ENCODE measurements at places on chromosomes 2 and 18.
A peak's percentile ranks its signal among the peaks of the same experiment; 100 is the strongest.

GRCh38 chr2:233822101-233822771 lies 32.1 kb downstream of the HJURP start:
- no peak for DNase-seq

DNA sequence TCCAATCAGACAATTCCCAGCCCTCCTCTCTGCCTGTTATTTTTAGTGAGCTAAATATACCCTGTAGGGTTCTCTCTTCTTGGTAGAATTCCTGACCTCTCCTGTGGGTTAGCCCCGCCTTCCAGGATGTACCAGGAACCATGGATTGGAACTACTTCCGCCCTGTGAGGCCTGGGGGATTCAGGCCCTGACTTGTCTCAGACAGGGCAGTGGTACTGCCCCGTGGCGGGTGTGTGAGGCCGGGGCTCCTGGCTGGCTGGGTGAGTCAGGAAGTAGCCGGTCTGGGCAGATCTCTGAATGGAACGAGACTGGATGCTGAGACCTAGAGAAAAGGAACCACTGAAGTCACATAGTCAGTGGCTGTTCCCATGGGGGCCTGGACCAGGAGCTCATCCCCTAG lies 50.5 kb downstream of the DYSF start:
- no peak for DNase-seq

- peak; percentile 18 for DNase-seq
Measured at GRCh38 chr2:148926291-148926961, 51.4 kb downstream of the KIF5C start.

DNA sequence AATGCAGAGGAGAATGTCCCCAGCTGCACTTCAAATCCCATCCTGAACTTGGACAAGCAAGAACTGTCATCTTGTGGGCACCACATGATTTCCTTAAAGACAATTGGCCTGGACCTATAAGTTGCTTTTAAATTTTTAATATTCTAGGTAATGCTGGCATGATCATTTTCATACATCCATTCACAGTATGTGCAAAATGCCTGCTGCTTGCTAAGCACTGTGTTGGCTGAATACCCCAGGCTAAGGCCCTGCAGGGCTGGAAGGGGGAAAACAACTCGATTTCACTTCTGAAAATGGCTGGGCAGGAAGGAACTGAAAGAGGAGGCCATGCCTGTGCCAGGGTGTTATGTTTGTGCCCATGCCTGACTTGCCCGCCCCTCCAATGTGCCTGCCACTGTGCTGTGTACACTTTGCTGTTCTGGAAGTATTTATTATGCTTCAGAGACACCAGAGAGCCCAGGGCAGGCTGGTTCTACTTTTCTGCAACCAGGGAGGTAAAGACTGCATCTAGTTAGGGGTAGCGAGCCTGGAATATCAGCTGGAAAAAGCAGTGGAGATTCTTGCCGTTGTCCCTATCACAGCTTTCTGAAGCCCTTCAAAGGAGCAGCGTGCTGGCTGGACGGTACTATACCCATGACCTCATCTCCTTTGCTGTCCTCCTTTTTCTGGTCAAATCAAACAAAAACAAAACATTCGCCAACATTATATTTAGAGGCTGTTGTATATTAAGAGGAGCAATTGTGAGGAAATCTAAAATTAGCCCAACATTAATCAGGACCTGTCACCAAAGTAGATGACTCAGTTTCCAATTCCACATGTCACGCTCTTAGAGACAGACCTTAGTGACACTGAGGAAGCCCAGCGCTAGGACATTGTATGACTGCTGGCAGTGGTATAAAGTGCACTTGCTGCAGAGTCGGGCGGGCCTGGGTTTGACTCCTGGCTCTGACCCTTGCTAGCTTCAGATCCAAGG lies 158.1 kb downstream of the DDX1 start:
- DNase-seq, result no peak

- no peak for DNase-seq
Measured at GRCh38 chr2:7515327-7515726, 598.1 kb downstream of the RNF144A start.

- peak; percentile 65 for DNase-seq
Measured at GRCh38 chr2:84807063-84807485, 73.8 kb downstream of the TRABD2A start.

DNA sequence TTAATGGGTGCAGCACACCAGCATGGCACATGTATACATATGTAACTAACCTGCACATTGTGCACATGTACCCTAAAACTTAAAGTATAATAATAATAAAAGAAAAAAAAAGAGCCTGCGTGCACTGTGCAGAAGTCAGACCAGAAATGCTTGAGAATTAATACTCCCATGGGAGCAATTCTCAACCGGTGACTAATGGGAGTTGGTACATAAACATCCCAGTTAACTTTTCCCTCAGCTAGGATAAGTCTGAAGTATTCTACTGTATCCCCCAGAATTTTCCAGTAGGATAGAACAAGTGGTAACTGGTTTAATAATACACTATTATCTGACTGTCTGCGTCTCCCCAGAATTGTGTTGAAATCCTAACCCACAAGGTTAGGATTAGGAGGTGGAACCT lies 113.6 kb upstream of the COL5A2 start:
- no peak for DNase-seq

DNA sequence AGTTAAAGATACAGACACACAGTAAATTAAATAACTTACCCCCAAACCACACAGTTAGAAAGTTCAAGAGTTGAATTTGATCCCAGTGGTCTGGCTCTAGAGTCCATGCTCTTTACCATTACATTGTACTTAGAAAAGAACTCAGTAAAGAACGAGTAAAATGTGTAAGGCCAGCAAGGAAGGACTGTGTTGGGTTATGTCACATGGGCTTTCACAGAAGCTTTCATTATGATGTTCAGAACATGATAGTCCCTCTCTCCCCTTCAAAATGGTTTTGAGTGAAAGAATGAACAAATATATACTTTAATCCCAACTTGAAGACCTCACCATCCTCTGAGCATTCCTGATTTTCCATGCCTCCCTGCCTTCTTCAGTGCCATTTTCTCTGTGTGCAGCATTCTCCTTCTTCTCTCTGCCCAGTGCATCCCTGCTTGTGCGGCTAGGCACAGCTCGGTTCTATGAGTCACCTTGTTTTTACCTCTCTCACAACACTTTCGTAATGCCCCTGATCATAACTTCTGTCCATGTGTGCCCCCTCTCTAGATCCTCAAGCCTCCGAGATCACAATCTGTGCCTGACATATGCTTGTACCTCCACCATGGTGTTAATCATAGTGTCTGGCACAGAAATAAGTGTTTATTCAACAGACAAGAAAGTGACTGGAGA lies 22.0 kb downstream of the RASGRP3 start:
- DNase-seq, result no peak

DNA sequence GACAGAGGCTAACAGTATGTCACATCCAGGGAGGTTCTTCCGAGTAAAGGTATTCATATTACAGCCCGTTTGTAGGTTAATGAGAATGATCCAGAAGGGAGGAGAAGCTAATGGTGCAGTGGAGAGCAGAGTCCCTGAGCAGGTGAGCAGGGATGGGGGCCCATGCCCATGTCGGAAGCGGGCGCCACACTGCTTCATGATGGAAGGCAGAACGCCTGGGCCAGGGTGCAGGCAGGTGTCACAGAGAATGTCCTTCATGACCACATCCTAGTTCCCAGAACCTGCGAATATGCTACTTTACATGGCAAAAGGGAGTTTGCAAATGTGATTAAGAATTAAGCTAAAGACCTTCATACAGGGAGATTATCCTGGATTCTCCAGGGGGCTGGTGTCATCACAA lies 4.0 kb downstream of the HES6 start:
- DNase-seq, result no peak

GRCh38 chr2:64637931-64638330 lies 15.8 kb downstream of the SERTAD2 start:
- no peak for DNase-seq

DNA sequence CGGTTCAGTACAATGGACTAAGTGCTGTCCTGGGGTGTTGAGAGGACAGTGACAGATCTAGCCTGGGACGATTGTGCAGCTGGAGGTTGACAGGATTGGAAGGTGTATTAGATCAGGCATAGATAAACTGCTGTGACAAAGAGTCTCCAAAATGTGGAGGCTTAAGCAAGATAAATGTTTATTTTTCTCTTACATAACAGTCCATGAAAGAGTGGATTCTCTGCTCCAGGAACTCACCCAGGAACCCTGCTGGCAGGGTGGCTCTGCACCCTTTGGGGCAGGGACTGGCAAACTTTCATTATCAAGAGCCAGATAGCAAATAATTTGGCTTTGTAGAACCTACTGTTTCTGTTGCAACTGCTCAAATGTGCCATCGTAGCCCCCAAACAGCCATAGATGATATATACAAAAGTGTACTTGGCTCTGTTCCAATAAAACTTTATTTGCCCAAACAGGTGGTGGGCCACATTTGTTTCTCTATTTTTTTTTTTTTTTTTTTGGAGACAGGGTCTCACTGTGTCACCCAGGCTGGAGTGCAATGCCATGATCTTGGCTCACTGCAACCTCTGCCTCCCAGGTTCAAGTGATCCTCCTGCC lies 9.7 kb downstream of the HRH4 start:
- DNase-seq, result no peak

DNA sequence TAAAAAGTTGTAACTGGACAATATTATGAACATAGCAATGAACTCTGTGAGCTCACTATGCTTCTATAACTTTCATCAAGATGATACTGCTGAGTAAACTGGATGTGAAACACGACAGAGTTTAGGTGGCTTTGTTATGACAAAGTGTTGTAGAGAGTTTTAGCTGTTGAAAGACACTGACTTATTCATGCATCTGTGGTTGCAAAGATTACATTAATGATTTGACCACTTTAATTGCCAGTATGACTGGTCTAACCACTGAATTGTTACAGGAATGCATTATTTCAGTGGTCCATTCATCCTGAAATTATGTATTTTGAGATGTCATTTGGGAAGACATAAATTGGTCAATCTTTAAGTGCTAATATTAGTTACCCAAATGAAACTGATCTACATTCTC lies 117.9 kb downstream of the SPHKAP start:
- DNase-seq, result no peak

GRCh38 chr2:60350791-60351190 lies 202.7 kb downstream of the BCL11A start:
- DNase-seq, result no peak

GRCh38 chr2:239106314-239106908 lies 258.5 kb downstream of the TWIST2 start:
- DNase-seq, result peak; percentile 88

DNA sequence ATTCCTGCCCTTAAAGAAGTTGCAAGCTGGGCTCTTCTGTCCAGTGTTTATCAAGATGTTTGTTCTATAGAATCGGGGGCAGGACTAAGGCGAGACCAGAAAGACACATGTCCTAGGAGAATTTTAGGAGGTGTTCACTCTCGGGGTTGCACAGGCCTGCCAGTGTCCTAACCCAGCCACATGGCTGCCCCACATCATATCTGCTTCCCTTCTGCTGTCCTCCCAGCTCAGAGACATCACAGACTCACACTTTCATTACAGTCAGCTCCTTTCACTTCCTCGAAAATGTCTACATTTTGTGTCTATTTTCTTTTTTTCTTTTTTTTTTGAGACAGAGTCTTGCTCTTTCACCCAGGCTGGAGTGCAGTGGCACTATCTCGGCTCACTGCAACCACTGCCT lies 10.7 kb upstream of the MRO start:
- no peak for DNase-seq

DNA sequence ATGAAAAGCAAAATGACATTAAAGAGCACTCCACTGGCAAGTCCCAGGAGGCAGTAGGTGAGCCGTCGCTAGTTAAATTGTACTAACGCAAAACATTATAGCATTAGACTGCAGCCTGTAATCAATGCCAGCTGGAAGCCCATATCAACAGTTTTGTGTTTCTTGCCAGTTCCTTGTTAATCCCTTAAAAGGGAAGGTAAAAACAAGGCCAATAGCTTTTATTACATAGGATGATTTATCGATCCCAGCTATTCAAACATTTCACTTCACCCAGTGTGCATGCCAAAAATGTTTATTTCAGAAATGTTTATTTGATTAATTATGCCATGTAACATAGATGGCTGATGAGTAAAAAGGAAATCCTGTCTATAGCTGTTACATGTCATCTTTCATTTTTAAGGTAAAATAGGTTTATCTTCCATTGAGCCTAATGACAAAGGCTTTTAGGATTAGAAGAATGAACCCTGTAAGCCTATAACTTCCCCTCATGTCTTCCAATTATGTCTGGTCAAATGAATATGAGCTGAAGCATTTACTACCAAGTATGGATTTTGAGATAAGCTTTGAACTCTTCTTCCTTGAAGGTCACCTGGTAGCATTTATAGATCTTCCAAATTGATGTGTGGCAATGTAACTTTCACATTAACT lies 591.2 kb downstream of the RNF144A start:
- DNase-seq, result no peak

- DNase-seq, result no peak
Measured at GRCh38 chr2:18566145-18566769, 5.8 kb upstream of the RDH14 start.

DNA sequence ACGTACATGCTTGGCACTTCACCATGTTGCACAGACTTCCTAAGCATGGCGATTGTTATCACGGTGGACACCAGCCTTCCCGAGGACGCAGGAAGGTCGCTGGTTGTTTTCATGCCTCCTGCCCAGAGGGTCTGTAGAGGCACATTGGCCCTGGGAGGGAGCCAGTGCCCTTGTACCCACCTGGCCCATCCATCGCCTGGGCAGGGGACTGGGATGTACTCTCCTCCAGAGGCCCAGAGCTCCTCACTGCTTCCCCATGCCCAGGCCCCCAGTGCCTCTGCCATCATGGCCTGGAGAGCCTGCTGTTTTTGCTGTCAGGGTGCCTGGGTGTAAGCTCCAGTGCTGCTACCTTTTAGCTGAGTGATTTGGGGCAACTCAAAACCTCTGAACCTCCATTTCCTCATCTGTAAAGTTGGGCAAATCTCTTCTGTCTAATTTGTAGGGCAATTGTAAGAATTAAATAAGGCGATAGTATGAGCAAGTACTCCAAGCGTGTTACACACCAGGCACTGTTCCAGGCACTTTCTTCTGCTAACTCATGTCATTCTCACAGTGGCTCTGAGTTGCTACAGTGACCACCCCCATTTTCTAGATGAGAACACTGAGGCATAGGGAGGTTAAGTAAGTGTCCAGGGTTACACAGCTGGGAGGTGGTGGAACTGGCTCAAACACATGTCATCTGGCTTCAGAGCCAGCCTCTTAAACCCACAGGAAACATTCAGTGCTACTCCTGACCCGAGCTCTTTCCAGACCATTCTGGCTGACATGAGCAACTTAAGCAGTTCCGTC lies 45.3 kb downstream of the GREB1 start:
- no peak for DNase-seq

DNA sequence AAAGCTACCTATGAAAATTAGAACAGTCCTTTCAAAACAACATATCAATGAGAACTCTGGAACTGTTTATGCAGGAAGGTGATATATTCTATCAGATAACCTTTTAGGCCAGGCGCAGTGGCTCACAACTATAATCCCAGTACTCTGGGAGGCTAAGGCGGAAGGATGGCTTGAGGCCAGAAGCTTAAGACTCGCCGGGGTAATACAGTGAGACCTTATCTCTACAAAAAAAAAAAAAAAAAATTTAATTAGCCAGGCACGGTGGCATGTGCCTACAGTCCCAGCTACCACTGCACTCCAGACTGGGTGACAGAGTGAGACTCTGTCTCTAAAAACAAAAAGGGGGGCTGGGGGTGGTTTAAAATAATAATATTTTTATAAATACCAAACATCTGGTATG lies 77.9 kb downstream of the OSBPL1A start:
- no peak for DNase-seq

- peak; percentile 40 for DNase-seq
Measured at GRCh38 chr2:78992807-78993517, 32.5 kb upstream of the REG3G start.

Data from T47D (cell line).